ENCODE measurements at places on chromosomes 2 and 18.

- DNase-seq: no peak
Observed at GRCh38 chr18:55488473-55488872, 99.5 kb downstream of the TCF4 start.

DNA sequence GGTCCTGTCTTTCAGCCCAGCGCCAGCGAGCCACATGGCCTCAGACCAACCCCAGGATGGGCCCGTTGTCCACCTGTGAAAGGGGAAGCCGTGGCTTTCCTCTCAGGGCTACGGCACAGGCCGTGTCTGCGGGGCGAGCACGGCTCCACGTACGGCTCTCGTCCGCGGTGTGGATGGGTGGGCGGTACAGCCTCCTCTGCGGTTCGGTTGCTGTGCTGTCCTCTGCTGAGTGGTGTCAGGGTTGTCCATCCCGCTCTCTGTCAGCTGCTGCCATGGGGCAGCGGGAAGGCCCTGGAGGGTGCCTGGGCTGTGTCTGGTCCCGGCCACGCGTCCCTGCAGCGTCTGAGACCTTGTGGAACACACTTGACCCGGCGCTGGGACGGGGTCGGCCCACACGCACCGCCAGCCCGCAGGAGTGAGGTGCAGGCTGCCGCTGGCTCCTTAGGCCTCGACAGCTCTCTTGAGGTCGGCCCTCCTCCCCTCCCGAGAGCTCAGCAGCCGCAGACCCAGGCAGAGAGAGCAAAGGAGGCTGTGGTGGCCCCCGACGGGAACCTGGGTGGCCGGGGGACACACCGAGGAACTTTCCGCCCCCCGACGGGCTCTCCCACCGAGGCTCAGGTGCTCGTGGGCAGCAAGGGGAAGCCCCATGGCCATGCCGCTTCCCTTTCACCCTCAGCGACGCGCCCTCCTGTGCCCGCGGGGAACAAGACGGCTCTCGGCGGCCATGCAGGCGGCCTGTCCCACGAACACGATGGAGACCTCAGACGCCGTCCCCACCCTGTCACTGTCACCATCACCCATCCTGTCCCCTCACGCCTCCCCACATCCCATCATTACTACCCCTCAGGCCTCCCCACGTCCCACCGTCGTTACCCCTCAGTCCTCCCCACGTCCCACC lies 128.7 kb downstream of the NFATC1 start:
- DNase-seq: peak; percentile 68

DNA sequence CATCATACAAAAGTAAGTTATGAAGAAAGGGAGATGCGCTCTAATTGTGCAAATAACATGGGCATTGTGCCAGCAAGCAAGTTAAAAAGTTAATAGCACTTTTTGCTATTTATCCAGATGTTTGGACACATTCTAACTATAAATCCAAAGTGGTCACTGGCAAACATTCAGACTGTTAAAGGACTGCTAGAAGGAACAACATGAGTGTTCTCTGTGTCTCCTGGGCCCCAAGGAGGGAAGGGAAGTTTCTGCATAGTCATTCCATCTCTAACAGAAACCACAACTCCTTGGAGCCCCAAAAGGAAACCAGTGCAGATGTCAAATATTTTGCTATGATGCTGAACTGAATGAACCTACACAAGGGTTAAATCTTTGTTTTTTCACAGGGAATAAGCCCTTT lies 213.3 kb upstream of the HNRNPA3 start:
- no peak for DNase-seq

GRCh38 chr2:200086911-200087310 lies 131.5 kb downstream of the MAIP1 start:
- DNase-seq: no peak

DNA sequence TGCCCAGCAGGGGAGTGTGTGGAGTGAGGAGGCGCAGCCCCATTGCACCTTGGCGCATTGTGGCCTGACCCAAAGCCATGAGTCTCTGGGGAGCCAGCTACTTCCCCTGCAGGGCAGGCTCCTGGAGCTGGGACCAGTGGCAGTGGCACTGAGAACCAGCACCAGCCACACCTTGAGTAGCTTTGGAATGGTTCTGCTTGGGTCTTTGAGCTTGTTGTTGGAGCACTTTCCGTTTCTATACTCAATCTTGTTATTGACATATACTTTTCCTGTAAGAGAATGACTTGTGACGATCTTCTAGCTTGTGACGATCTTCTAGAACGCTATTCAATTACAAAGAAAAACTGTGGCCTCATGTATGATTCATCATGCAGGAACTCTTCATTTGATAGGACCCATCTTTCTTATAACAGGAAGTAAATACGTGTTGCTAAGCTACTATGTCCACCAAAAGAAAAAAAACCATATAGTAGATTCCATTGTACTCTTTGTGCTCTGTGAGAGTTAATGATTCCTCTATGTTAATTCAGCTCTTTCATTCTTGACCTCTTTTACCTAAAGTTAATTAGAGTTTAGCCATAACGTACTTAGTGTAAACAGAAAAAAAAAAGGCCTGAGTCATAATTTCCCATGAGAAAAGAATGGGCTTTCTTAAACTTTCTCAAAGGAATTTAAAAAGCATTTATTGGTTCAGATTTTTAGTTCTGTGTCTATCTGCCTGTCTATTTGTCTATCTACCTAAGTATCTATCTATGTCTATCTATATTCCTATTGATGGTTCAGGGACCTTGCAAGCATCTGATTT lies 113.1 kb downstream of the GATA6 start:
- DNase-seq: peak; percentile 14

GRCh38 chr18:62690236-62690815 lies 25.0 kb upstream of the PHLPP1 start:
- no peak for DNase-seq

GRCh38 chr2:190334479-190335224 lies 8.7 kb upstream of the INPP1 start:
- DNase-seq: no peak

GRCh38 chr2:127348426-127349000 lies 39.3 kb downstream of the MAP3K2 start:
- no peak for DNase-seq

DNA sequence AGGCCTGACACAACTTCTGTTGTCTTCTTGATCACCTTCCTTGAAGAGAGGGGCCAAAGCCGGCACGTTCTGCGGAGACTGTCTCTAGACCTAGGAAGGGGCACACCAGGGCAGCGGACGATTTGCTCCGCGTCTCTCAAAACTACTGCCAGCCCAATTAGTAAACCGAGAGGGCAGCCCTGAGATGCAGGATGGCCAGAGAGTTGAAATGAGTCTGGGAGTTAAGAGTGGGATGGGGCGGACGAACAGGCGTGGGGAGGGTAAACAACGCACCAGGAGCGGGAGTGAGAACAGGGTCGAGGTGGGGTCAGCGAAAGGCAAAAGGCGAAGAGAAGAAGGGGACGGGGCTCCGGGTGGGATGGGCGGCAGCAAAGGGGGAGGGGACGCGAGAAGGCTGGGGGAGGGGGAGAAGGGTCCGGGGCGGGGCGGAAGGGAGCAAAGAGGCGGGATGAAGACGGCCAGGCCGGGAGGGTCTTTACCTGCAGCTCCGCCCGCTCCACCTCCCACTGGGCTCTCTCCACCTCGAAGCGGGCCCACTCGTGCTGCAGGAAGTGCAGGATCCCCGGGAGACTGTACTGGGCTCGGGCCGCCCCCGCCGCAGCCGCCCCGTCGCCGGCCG lies 476 bp downstream of the STRN start:
- peak; percentile 42 for DNase-seq

DNA sequence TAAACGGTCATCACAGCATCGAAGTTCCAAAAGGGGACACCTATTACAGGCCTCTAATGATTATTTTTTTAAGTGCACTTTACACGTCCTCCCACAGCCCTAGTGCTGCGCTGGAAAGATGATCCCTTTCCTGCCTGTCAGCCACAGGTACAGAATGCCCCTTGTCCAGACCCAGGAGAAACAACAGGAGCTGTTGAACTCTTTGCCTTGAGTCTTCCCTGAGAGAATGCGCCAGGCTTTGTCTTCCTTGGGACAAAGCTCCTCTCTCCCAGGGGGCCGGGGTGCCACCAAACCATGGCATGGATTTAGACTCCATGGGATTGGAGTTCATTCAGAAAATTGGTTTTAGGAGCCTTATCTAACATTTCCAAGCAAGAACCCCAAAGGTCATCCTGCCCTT lies 319.0 kb upstream of the SOX11 start:
- DNase-seq: no peak

DNA sequence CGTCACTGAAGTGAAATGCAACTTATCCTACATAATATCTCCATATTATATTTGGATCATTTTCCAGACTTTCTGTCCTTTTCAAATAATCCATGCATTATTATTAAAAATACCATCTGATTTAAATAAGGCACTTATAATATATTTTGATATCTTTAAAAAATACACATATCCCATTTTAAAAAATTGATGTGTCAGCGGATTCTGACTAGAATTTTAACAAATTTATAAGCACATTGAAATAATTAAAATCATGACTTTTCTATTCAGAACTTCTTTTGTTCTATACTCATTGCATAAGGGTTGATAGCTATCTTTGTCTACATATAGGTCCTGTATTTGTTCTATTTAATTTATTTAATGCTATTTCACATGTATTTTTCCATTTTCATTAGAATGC lies 199.0 kb upstream of the DSEL start:
- DNase-seq: no peak

- no peak for DNase-seq
Observed at GRCh38 chr2:138534791-138535190, 33.2 kb downstream of the SPOPL start.
